ENCODE measurements at places on chromosomes 2 and 18.
A peak's percentile ranks its signal among the peaks of the same experiment; 100 is the strongest.

DNA sequence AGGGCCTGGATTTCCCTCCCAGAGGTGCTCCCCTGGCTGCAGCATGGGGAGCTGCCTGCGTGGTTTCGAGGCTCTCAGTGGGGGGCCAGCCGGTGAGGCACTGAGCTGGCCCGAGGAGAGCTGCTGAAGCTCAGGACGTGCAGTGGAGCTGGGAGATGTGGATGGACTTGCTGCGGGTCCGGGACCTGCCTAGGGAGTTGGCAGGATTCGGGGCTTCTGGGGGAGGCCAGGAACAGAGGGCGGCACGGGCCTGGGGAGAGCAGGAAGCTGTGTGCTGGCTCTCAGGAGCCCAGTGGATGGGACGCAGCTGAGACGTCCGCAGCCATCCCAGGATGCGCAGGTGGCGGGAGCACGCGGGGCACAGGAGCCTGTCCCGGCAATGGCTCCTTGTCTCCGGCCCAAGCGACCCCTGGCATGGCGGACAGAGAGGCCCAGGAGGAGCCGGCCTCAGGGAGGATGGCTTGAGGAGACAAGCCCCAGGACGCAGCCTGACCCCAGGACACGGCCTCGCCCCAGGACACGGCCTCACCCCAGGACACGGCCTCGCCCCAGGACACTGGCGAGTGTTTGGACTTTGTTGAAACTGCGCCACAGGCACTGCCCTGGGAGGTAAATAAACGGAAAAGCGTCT, 116.1 kb downstream of the NFATC1 start:
- no peak for DNase-seq

GRCh38 chr2:155513248-155513647, 814.8 kb downstream of the KCNJ3 start:
- no peak for DNase-seq

GRCh38 chr2:96853321-96853720, 4.5 kb downstream of the ANKRD39 start:
- no peak for DNase-seq

- no peak for DNase-seq
Measured at GRCh38 chr2:225615514-225615913, 216.0 kb downstream of the NYAP2 start.

- no peak for DNase-seq
Measured at GRCh38 chr2:205781244-205781931, 99.1 kb downstream of the NRP2 start.

- no peak for DNase-seq
Measured at GRCh38 chr18:60471652-60472051, 99.1 kb upstream of the MC4R start.

- no peak for DNase-seq
Measured at GRCh38 chr2:55048508-55049042, 1.7 kb downstream of the RTN4 start.

- no peak for DNase-seq
Measured at GRCh38 chr2:37307500-37307899, 17.1 kb downstream of the PRKD3 start.

DNA sequence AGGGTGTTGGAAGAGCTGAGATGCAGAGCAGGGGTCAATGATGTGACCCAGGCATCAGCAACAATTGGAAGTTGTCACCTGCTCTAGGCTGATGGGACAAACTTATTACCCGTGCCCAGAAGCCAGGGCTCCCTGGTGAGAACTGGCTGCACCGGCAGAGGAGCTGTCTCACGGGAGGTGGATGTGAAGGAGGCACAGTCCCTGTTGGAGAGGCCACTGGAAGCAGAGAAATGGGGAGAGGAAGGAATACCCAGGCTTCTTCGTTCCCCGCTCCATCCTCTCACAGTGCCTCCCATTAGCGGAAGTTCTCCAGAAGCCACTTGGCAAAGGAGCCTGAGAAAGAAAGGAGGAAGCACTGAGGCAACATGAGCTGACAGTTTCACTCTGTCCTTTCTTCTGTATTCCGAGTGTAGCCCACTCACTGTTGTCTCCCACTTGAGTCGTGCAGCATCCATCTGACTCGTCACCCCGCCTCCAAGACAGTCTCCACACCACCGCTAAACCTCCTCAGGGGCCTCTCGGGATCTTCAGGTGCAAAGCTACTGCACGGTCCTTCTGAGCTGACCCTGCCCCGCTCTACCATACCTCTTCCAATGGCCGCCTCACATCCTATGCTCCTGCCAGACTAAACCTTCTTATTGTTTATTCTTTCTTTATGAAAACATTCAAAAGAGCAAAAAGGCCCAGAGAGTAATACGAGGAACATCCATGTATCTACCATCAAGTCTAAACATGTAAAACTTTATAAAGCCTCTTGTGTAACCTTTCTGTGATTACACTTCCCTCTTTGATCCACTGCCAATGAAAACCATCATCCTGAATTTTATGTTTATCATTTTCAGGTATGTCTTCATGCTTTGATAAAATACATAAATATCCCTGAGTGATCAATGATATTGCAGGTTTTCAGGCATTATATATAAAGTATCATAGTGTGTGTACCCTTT, 19.1 kb upstream of the AFTPH start:
- no peak for DNase-seq

DNA sequence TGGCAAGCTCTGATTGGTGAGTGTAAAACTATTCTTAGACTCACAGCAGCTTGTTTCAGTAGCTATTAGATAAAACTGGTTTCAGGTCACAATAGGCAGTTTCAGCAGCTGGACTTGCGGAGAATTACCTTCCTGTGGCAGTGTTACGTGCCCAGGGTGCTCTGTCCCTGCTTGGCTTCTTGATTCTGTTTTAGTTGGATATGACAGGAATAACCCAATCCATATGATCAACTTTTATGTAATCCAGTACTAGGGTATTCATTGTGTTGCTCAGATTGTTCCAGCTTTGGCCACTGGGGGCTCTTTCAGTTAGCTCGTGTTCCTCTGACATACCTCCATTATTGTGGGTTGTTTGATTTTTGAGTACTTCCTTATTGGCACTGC, 43.1 kb downstream of the INPP4A start:
- no peak for DNase-seq

DNA sequence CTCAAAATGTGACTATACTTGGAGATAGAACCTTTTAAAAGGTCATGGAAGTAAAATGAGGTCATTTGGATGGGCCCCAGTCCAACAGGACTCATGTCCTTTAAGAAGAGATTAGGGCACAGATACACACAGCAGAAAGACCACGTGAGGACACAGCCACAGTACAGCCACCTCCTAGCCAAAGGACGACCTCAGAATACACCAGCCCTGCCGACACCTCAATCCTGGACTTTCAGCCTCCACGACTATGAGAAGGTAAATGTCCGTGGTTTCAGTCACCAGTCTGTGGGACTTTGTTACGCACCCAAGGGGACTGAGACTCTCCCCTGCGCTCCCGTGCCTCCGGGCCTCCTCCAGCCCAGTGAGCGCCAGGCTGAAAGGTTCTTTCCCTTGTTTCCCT, 30.2 kb upstream of the HPCAL1 start:
- DNase-seq = no peak

DNA sequence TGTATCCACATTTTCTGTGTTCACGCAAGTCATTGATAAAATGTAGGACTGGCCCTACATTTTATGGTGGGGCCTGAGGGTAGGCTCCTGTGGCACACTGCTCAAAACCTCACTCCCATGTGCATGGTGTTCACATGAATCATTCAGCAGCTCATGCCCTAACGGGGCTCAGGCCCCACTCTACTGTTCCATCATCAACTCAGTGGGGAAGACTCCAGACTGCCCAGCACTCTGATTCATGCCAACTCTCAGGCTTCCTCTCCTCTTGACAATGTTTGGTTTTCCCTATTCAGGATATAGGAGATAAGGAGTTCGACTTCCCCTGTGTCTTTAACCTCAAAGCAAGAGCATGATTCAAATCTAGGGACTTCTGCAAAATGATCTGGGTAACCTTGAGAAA, 92.0 kb upstream of the BOD1L2 start:
- DNase-seq = no peak

DNA sequence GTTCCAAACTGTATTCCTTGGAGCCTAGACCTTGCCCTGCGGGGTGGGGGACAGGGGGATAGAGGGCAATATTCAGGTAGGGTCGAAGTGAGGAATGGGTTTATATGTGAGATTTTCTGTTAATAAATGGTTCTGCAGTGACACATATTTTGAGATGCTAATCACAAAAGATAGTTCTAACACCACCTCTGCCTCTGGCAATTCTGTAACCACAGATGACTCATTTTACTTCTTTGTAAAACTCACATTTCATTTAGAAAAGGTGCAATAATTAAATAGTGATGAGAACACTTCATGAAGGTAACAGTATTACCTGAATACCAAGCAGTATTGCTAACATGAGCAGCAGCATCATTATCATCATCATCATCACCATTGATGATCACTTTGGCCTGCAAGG, 306.6 kb downstream of the SUCLG1 start:
- DNase-seq = no peak

- DNase-seq = no peak
Measured at GRCh38 chr2:188604579-188604978, 312.9 kb downstream of the GULP1 start.

DNA sequence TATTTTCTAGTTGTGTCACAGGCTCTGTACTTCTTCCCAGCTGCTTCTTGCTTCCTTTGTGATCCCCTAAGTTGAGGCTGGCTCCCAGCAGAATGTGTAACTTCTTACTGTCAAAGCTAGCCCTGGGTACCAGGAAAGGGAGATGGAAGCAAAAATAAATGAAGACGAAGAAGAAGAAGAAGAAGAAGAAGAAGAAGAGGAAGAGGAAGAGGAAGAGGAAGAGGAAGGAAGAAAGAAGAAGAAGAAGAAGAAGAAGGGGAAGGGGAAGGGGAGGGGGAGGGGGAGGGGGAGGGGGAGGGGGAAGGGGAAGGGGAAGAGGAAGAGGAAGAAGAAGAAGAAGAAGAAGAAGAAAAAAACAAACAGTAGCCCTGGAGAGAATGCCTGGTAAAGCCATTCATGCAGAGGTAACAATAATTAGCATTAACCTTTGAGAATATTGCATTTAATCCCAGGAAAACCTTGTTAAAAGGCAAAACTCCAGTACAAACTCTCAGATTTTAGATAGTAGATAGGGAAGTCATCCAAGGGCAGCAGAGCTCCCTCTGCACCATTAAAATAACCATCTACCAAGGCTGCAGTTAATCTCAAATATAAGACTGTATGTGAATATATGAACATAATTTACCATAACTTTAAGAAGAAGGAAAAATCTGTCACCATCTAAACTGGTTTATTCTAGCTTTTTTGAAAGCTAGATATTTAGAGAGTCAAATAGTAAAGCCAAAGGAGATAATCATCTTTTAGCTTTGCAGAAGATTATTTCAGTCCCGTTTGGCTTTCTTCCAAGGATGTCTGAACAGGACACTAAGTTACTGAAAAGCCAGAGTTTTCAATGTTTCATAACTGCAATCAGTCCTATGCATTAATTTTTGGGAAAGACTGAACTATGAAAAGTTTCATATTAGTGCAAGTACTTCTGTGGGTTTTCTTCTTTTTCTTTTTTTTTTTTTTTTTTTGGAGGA, 44.3 kb upstream of the FBXO11 start:
- no peak for DNase-seq

DNA sequence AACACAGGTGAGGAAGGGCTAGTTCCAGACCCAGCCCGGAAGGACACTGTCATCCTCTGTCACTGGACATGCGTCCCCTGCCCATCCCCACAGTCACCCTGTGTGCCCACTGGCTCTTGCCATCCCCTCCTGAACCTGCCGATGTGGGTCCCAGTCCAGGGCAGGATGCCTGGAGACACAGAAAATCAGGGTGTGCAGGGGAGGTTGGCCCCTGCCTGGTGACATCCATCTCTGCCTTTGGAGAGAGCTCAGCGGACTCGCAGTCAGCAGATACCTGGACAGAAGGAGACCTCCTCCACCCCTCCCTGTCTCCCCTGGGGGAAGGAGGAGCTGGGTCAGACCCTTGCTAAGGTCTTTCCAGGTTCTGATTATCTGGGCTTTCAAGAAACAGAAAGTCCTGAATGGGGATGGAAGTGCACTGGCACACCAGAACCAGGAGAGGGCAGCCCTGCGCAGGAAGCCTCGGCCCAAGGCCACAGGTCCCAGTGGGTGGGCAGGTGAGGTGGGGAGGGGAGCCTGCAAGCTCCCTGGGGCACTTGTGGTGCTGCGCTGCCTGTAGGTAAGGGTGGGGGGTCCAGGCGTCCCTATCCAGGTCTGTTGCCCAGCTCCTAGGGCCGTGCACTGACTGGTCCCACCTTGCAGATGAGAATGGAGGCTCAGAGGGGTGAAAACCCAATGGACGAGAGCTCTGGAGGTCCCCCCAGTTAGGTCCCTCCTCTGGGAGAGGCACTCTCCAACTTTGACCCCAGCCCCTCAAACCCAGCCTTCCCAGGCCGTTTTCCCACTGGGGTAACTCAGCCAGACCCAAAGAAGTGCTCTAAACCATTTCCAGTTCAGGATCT, 9.7 kb upstream of the OTOS start:
- no peak for DNase-seq

DNA sequence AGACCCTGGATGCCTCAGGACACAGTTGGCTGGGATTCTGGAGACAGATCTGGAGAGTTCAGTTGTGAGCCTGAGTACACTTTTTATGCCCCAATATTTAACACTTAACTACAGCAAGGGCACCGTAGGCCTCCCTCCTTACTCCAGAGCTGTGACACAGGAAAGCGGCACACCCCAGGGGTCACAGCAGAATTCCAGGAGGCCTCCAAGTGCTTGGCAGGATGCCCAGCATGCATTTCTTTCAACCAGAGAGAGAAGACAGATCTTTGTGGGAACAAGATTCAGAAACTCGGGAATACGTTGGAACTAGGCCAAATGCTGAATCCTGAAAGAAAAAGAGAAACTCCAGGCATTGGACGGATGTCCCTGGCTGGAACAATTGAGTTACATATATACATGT, 199.2 kb upstream of the NT5C1B start:
- DNase-seq = no peak

- DNase-seq = no peak
Measured at GRCh38 chr2:95049961-95050360, 24.5 kb downstream of the MAL start.

DNA sequence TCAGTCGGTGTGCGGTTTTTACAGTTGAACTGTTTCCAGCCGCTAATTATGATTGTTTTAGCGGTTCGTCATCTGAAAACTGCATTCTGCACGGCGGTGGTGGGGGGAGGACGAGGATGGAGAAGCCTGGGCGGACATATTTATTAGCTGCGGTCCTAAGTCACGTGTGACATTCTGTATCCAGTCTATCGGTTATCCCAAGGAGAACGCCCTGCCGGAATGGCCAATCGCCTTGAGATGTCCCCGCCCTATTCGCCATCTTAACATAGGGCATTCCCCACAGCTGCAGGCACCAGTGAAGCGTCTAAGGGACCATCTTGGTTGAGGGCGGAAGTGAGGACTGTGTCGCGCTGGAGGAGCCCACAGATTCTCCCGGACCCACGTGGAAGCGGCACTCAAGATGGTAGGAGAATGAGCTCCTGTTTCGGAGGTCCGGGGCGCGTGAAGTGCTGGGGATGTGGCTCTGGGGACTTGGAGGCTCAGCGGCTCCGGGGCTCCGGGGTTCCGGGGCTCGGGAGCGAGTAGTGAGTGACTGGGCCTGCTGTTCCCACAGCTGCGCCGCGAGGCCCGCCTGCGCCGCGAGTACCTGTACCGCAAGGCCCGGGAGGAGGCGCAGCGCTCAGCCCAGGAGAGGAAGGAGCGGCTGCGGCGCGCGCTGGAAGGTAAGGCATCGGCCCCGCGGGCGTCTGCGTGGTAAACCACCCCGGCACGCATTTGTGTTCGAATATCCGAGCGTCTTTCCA, at the start of gene IMP4:
IMP4 (plus strand) TSS at position 365 of the 743 bp plus-strand sequence; CDS start at position 401, 36 bp downstream.
- peak; percentile 99 for DNase-seq

All from fibroblast of the conjunctiva (primary cell).